Stromal cell of bone marrow (primary cell): ENCODE measurements at places on chromosomes 12 and 14.

DNA sequence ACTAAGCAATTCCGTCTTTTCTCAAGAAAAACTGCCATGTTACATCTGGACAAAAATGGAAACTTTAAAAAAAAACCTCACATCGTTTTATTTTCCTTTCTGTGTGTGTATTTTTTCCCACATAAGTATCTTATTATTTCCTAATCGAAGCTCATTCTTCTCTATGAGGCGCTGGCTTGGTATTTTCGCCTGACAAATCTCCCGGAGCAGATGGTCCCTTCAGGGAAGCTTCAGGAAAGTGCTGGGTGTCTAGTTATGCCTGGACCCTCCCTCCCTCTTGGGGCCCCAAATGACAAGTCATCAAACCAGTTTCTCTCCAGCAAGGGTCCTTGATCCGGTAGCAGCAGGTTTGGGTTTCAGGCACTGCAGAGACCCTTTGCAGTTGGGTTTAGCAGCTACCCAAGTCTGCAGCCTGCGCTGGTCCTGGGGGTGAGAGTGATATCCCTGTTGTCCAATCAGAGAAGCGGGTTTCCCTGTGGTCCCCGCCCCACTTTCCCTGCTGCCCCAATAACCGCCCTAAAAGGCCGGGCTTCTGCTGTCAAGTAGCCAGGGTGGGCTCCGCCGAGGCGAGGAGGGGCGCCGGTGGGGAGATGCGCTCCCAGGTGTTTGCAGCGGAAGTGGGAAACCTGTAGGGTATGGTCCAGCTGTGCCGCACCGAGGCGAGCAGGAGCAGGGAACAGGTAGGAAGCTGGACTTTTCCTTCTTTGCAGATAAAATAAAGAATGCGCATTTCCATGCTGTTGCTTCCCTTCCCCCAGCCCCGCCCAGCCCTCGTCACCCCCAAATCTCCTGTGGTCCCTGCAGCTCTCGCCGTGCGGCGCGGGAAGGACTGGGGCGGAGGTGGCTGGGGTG is at the start of gene CNTN1:
CNTN1 (plus strand) TSS at position 527 of the 852 bp plus-strand sequence.
- DNase-seq, result no peak

DNA sequence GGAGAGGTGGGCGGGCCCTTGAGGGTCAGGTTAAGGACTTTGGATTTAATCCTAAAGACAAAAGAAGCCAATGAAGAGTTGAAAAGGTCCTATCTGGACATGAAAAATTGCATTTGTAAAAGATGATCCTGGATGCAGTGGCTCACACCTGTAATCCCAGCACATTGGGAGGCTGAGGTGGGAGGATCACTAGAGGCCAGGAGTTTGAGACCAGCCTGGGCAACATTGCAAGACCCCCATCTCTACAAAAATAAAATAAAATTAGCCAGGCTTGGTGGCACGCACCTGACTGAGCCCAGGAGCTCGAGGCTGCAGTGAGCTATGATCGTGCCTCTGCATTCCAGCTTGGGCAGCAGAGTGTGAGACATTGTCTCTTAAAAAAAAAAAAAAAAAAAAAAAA is 2.4 kb upstream of the SLC41A2 start:
- no peak for DNase-seq

DNA sequence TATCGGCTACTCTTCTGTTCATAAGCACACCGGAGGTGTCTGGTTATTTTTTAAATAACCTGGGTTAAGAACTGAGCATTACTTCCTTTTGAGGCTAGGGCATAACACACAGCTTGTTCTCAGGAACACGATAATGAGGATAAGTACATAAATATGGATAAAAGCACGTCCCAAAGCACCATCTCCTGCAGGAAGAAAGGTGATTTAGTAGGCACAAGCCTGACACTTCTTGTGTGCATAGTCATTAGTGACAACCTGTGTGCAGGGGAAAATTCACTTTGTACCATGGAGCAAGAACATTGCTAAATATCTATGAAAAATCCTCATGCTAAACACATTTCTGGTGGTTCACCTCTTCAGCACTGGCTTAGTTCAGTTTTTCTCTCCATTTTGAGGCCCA is 166.5 kb downstream of the SNAPC1 start:
- no peak for DNase-seq

- no peak for DNase-seq
These were observed 22.1 kb downstream of the SERPINA1 start for GRCh38 chr14:94366146-94366915.

DNA sequence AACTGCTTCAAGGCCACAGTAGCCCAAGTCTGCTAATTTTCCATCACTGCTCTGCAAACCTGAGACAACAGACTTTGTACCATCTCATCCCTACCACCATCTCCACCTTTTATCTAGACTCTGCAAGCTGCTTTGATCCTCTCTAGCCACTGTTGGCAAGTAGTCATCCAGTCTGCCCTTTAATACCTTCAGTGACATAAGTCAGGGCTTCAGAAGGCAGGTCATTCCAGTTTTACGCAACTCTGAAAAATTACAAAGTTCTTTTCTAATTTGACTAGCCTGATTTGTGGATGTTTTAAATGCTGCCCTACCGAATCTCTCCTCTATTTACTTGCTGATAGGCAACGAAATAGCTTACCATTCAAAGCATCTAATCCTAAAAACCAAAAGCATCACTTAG is 2.8 kb downstream of the FERMT2 start:
- no peak for DNase-seq

- no peak for DNase-seq
These were observed 27.6 kb downstream of the PMCH start for GRCh38 chr12:102169922-102170621.

- no peak for DNase-seq
These were observed 7.9 kb upstream of the PRKAB1 start for GRCh38 chr12:119660076-119660475.

DNA sequence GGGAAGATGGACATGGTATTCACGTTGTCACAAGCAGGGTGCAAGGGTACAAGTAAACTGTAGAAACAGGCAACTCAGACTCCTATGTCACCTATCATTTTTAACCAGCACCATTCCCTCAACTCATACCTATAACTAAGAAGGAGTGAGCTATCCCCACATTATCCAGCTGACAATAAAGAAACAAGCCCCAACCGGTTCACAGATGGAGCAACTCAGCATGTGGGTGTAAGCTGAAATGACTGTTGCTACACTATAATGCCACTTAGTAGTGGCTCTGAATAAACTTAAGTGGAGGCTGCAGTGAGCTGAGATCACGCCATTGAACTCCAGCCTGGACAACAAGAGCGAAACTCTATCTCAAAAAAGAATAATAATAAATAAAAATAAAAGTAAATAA is 829.5 kb upstream of the MDGA2 start:
- no peak for DNase-seq

DNA sequence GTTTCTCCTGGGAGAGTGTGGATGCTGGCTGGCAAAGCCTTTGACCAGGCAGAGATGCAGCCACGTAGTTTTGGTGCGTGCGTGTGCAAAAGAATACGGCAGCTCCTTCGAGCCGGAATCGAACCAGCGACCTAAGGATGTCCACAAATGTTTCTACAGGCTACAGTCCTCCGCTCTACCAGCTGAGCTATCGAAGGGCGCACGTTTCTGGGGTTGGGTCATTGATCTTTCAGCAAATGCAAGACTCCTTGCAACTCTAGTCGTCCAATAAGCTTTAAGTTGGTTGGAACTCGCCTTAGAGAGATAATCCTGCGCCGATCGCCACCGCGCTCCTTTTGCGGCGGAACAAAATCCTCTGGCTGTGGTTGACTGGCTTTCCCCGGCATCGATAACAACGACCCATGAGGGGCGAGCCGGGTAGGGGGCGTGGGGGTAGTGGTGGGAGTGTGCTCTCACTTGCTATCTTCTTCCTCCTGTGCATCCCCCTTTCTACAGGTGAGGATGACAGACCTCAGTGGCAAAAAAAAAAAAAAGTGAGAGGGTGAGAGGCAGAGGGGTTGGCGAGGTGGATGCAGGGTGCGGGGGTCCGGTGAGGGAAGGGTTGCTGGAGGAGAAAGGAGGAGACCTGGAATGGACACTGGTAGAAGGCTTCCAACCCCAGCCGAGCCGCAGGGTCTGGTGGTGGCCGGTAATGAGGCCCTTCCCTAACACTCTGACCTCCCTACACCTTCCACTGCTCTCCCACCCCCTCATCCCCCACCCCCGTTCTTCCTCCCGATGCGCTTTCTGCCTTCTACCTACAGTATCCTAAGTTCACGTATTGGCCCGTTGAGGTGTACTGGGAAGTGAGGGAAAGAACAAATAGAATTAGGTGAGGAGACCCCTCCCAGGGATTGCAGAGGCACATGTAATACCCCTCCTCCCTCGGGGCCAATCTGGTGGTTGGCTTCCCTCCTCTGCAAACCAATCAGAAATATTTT is 11.8 kb upstream of the OR6S1 start:
- peak; percentile 17 for DNase-seq

DNA sequence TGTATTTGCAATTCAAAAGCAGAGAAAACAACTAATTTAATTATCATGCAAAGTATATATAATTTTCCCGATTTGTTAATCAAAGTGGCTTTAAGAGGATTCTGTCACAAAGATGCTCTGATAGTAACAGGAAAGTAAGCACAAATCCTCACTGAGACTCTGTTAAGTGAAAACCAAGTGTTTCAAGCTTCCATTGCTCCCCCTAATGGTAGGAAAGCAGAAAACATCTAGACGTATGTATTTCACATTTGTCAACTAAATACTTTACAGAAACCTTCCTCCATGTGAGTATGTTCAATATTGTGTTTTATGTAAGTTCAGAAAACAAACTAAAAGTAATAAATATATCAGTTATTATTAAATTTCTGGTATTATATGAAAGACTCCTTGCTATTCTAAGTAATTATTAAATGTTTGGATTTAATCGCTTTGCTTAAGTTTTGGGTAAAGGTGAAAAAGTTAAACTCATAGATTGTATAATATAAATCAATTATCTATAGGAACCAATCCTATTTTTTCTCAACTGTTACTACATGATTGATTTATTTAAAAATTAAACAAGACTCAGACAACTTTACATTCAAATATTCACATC is 1.5 kb upstream of the NTS start:
- peak; percentile 31 for DNase-seq

DNA sequence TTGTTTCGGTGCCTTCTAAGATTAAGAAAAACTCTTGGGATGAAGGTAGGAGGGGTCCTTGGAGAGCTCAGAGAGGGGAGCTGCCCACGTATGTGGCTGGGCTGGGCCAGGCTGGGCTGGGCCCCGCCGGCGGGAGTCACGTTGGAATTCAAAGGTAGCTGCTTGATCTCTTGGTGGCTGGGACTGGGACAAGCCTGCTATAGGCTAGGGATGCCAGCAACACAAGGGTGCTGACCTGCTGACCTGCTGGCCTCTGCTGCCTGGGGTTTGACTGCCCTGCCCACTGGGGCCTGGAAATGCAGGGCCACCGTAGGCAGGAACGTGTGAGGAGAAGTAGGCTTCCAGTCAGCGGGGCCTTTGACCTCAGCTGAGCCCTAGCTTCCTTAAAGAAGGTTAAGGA is 52.8 kb upstream of the GTF2A1 start:
- DNase-seq, result no peak

DNA sequence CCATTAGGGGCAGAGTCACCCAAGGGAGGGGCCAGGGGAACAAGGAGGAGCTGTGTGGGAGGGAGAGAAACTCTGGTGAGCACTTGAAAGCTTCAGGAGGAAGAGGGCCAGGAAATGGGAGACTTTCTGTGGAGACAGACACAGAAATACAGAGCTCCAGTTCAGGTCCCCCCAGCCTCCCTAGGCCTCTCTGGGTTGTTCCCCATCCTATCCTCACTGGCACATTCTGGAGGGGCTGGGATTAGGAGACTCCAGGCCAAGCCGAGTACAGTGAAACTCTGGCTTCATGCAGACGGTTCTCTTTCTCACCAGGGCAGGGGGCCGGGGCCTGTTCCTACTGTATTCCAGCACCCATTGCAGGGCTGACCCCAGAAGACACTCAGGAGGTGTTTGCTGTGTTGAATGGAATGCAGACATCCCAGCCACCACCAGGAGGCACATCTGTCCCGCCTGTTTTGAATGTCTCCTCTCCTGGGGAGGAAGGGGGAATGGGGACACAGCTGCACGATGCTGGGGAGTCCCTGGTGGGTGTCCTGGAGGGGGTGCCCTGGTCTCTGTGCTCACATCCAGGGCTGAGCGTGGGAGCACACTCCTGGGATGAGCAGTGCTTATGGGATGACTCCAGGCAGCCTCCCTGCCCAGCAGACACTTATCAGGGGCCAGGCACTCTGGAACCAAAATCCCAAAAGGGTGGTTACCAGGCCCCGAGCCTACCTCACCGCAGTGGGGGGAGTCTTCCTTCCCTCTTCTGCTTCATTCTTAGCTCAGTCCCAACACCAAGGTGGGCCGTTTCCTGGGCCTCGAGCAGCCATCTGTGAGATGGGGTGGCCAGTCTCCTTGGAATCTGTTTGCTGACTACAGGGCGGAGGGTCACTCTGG is 5.5 kb upstream of the KRT84 start:
- DNase-seq, result no peak

DNA sequence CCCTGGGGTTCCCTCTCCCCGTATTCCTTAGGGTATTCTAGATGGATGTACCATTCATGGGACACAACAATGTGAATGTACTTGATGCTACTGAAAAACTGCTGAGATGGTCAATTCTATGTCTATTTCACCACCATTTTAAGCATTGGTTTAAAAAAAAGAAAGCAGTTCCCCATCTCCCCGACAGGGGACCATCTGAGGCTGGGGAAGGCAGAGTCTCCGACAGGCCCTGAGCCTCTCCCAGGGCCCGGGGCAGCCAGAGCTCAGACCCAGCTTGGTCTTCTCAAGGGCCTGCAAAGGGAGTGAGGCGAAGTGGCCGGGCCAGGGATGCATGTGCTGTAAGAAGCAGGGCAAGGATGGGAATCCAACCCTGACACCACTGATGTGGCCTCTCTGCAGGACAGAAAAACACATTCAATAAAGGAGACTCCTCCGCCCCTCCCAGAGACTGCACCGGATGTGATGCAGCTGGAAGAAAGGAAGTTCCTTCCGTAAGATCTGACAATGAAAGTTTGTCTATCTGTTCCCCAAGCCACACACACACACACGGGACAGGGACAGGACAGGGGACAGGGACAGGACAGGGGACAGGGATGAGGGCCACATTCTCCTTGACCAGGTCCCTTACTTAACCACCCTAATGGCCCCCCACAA is 234.1 kb downstream of the BCL11B start:
- no peak for DNase-seq

GRCh38 chr12:19483727-19484126 is 44.4 kb downstream of the AEBP2 start:
- no peak for DNase-seq

- DNase-seq, result no peak
These were observed 1.3 kb upstream of the CD27 start for GRCh38 chr12:6443361-6443983.

GRCh38 chr14:89572596-89573398 is 155.8 kb upstream of the FOXN3 start:
- DNase-seq, result no peak

DNA sequence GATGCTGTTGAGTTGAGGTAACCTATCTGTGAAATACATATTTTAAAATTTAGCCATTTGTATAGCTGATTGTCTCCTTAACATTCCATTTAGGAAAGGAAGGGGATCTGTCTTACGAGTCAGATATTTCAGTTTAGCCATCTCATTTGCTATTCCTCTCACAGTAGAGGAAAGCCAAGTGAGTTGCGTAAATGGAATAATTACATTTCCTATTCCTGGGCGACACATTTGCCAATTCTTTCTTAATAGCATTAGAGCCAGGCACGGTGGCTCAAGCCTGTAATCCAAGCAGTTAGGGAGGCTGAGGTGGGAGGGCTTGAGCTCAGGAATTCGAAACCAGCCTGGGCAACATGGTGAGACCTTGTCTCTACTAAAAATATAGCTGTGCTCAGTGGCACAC is 116.3 kb downstream of the TMX1 start:
- DNase-seq, result no peak
